ENCODE measurements at places on chromosomes 7 and 10.

- no peak for DNase-seq
Observed at GRCh38 chr10:89283025-89283935, 18.6 kb upstream of the IFIT2 start.

- no peak for DNase-seq
Observed at GRCh38 chr7:157335236-157335635, 1.6 kb upstream of the DNAJB6 start.

DNA sequence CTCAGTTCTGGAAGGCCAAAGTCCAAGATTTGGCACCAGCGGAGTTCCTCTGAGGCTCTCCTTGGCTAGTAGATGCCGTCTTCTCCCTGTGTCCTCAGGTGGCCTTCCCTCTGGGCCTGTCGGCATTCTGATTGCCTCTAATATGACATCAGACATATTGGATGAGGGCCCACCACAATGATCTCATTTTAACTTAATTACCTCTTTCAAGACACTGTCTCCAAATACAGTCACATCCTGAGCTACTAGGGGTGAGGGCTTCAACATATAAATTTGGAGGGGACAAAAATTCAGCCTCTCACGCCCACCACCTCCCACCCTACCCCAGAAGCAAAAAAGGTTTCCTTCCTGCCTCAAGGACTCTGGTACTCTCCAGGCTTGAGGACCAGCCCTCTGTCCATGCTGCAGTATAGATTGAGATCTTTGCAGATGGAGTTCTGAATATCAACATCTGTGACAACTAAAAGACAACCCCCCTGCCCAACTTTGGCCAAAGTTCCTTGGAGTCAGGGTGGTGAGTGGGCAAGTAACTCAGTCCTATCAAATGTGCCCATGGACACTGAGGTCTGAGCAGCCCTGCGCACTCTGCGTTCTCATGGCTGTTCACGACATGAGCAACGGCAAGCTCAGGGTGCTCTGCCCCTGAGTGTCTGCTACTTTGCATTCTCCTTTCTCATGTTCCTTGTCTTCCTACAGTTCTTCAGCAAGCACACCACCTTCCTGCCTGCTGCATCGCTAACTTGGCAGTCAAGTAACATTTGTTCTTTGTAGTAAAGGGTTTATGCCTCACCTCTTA, 11.5 kb downstream of the TMEM176B start:
- DNase-seq: no peak

DNA sequence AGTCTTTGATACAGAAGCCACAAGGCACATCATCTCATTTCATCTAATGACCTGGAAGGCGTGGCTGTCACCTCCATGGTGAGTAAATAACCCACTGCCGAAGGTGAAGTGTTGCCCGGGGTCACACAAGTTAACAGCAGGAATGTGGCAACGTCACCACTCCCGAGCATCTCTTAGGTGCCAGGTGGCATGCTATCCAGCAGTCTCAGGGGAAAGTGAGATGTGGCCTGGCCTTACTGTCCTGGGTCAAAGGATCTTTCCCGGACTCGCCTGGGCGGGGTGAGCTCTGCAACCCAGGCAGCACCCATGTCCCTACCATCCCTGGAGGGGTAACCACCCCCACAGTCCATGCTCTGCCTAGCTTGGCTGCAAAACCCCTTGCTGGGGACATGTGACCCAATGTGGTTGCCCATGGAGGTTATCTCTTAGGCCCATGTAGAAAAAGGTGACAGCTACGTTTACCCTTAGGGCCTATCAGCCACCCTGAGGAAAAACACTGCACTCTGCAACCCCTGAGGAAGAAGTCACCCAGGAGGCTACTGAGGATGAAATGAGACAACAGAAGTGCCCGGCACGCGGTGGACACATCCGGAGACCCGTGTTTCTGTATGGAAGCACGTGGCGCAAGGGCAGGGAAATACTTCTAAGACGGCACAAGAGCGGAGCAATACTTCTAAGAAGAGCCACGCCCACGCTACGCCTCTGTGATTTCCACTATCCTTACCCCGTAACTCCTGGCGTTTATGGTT, 52.0 kb downstream of the BAIAP2L1 start:
- no peak for DNase-seq

DNA sequence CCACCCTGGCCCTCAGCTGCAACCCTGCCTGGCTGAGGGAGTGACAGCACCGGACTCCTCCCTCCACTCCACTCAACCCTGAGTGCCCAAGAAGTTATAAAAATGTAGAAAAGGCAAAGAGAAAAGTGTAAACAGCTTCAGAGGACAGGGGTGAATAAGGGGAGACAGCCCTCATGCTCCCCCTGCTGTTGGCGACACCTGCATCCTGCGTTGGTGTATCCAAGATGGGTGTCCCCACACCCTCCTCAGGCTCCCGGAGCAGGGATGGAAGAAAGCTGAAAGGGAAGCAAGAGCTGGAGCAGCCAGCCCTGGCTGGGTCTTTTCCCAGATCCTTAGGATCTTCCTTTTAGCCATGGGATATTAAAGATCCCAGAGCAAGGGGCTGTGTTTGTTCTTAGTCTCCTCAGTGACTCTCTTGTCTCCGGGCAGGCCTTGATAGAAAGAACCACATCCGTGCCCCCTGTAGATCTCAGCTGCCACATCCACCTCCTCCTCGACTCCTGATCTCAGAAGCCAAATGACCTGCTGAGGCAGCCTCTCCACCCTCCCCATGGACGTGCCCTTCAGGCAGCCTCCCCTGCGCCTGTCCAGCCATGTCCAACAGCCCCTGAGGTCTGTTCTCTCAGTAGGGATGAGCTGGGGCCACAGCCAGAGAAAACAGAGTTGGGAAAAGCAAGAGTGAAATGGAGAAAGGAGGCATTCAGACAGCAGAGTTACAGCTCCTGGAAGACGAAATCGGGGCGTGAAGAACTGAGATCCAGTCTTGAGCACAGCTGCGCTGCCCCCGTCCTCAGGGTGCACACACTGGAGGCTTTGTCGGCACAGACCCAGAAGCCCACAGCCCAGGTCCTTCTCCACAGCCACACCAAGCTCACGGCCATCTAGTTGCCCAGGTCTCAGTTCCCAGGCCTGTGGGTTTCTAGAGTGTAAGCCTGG, 6.8 kb downstream of the FAM131B start:
- no peak for DNase-seq

- DNase-seq: no peak
Observed at GRCh38 chr7:76047305-76047810, 442 bp downstream of the STYXL1 start.

DNA sequence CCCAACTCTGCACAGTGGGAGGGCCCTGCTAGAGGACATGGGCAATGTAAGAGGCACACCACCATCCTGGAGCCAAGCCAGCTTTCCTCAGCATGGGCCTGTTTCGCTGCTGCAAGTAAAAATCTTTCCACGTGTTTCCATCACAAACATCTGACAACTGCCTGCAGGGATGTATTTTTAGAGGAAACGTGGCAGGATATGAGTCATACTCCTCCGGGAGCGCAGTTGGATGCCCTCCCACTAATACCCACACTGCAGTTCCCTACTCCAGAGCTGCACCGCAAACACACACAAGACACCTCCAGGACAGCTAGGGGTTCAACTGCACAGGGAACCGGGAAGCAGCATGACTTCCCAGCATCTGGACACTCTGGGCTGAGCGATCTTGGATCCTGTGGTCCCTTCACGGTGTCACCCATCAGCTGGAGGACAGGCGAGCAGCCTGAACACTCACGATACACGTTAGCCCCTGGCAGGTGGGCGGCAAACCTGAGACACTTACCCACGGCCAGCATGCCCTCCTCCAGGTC, 26.1 kb downstream of the PLAC9 start:
- DNase-seq: no peak

GRCh38 chr7:26898891-26899290, 34.5 kb upstream of the SKAP2 start:
- no peak for DNase-seq

GRCh38 chr10:91596825-91597196, 36.1 kb downstream of the PPP1R3C start:
- DNase-seq: no peak

DNA sequence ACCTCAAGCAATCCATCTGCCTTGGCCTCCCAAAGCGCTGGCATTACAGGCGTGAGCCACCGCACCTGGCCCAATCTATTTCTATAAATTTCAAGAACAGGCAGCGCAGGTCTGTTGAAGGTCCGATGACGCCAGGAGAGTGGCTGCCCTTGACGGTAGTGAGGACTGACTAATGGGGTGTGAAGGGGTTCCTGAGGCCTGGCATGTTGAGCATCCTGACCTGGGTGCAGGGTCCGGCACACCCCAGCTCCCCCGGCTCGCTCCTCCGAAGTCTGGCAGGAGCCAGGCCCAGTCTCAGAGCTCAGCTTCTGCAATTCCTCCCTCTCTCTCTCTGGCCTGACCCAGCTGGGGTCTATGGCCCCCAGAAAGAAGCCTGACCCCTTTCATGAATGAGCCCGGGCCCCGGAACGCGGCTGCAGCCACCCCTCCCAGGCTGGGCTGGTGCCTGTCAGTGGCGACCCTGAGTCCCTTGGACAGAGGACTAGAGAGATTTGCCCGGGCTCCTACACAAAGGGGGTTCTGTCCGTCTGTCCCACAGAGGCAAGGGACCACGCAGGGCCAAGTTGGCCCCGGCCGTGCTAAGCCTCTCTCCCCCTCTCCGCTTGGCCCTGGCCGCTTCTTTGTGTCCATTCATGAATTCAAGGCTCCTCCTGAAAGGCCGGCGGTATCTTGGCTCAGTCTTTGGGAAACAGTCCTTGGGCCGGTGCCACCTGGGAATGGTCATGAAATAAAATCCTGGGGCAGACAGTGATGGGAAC, 18.8 kb downstream of the MMD2 start:
- peak; percentile 80 for DNase-seq

GRCh38 chr10:129199826-129200225, 267.2 kb upstream of the MGMT start:
- no peak for DNase-seq

DNA sequence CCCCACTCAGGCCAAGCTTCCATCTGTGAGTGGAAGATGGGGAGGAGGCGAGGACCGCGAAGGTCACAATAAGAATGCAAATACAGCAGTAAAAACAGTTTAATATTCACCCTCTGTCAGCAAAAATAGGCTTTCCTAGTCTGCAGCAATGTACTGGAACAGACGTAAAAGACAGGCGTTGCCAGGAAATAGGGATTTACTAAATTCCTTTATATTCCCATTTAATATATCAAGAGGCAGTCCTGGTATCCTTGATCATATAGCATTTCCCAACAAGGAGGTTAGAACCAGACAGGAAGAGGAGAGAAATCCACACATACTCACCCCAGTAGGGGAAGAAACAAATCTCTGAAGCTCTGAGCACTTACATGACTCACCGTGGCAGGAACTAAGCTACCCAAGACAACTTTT, 1054.9 kb upstream of the C7orf33 start:
- DNase-seq: no peak

DNA sequence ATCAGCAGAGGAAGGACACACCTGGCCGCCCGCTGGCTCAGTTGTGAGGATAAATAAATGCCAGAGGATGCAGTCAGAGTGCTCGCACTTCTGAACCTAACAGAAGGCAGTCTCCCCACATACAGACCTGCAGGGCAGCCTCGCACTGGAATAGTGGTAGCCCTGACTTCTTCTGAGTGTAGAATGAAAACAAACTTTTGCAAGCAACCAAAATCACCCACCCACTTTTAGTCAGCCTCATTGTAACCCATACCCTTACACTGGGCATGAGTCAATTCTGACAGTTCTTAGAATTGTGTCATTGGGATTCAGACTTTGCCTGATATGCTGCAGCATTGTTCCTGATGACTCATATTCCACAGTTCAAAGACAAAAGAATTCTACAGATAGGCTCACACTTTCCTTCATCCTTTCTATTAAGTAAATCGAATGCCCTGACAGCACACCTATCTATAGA, 167.0 kb upstream of the CDK1 start:
- no peak for DNase-seq

DNA sequence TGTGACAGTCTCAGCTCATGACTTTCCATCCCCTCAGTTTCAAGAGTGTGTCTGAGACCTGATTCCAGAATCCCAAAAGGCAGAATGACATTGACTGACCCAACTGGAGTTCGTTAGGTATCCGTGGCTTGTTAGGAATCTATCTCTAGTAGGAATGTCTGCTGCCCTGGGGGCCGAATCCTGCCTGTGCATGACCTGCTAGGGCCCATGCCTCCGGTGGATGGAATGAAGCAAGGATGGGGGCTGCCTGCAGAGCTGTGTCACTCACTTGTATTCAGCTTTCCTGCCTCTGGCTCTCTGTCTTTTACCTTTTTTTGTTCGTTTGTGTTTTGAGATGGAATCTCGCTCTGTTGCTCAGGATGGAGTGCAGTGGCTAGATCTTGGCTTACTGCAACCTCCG, 129.5 kb downstream of the SDK1 start:
- DNase-seq: no peak

DNA sequence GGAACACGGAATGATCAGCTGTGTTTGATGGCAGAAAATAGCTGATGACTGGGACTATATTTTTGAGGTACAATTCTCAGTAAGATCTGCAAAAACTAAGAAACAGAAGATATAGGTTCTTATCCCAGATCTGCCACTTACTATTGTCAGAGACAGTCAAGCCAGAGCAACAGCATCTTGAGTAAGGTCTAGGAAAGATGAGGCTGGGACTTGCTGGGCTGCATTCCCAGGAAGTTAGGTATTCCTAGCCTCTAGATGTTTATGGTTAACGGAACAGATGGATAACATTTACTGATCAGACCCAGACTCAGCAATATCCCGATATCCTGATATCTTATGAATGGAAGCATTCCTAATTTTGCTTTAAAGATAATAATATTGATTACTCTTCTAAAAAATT, 68.7 kb upstream of the DNAJB12 start:
- DNase-seq: no peak

DNA sequence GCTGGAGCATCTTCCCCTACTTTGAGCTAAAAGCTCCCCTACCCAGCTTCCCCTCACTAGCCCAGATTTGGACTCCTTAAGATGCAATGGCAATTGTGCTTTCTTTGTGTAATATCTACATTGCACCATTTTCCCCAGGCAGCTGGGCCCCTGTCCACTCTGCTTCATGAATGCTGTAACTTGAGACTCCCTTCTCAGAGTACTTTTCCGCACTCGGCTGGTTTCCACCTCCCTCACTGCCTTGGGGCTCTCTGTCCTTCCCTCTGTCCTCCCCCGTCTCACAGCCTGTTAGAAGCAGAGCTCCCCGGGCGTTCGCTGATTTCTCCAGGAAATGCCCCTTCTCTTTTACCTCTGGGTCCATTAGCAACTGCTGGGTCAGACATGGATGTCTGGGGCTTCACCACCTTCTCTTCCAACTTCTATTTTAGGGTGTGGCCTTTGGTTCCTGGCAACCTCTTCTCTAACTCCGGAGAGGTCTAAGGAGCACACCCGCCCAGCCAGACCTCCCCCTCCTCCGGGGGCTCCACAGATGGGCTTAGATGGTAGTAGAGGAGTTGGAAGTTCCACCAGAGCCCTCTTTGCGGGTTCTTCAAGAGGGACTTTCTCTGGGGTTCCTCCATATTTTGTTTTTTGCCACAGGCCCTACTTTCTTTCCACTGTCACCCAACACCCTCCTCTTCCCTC, 2.9 kb upstream of the TMEM72 start:
- DNase-seq: no peak

Measured in anterior cingulate cortex (tissue), 58 donors.